Caudate nucleus (tissue), 63 donors: ENCODE measurements at places on chromosomes 4 and X.

- DNase-seq: no peak
These were observed 640 bp downstream of the PHF8 start for GRCh38 chrX:54043541-54044125.

DNA sequence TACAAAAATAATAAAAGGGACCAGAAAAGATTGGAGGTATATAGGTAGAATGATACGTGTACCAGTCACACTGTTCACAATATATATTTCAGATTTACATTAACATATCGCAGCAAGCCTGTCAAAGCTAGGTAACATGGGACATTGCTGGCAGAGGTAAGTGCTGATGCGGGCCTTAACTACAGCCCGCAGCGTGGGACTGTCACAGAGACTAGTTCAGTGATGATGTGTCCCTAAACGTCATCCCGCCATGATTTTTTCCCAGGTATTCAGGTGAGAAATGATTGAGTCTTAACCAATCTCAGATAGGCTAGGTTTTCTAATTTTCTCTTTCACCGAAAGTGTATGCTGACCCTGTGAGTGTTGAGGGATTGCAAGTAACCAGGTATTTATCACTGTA, 7.8 kb upstream of the ATXN3L start:
- DNase-seq: no peak

DNA sequence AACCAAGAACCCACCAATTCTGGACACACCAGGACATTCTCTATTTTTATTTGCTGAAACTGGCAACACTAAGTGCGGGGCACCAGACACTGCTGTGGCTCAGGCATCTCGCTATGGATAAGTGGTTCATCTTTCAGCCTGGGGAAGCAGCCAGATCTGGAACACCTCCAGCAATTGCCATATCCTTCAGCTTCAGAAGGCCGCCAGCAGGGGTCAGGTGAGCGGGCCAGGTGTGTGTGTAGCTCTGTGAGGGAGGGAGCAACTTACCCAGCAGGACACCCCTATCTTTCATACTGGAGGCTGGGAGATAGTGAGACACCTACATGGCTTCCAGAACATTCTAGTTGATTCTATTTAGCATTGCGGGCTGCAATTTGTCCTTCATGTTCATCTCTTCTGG, 57.0 kb upstream of the GBA3 start:
- no peak for DNase-seq

DNA sequence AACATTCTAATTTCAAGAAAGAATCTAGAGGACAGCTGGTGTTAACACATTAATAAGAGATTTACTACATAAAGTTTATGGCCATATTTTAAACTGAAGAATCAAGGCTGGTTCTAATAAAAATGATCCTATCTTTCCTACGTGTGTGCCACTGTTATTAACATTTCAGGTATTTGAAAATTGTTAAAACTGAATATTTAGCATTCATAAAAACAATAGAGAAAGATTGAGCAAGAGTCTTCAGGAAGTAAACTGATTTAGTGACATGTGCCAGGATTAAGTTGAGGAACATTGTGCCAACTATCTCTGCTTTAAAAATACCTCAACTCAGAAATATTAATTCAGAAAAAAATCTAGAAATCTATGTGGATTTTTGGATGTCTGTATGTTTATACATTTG, 810.1 kb downstream of the FAT4 start:
- DNase-seq: no peak

GRCh38 chrX:1330605-1331004, 6.0 kb upstream of the IL3RA start:
- no peak for DNase-seq

- no peak for DNase-seq
These were observed 43.0 kb upstream of the SH3RF1 start for GRCh38 chr4:169313732-169314131.

- DNase-seq: no peak
These were observed 33.2 kb downstream of the RELL1 start for GRCh38 chr4:37652747-37653527.

- DNase-seq: no peak
These were observed 98.8 kb downstream of the CASK start for GRCh38 chrX:41824551-41824950.

- DNase-seq: no peak
These were observed 899.2 kb downstream of the FAT4 start for GRCh38 chr4:126213996-126214395.

DNA sequence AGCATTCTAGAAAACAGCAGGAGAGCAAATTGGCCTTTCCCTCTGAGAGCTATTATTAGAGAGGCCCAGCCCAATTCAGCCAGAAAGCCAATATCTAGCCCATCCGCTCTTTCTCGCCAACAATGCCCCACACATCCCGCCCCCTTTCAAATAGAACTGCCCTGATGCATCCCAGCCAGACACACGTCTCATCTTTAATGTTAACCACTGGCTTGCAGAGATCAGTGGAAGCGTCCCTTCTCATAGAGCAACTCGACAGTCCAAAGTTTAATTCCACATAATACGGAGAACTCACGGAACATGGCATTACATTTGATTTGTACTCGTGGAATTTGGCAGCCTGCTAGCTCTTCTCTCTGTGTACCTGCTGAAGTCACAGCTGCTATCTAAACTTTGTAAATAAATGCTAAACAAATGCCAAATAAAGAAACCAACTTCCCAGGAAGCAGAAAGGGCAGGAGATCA, 304.4 kb downstream of the DHX15 start:
- DNase-seq: no peak

- no peak for DNase-seq
These were observed 156.6 kb downstream of the PPP3CA start for GRCh38 chr4:101190751-101191150.

DNA sequence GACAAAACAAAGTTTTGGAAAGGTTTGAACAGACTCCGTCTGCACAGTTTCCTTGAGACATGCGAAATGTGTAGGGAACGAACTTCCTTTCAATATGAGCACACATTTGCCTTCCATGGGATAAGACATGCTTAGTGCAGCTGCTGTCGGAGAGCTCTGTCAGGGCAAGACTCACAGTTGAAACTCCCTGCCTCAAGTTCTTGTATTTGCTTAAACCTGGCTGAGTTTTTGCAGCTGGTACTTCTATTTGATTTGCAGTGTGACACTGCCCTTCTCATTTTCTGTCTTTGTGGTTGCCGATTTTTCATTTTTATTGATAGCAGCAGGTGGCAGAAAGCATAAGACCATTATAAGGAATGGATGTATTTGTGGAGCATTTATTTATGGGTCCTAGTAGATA, 18.2 kb upstream of the RHOH start:
- DNase-seq: no peak

GRCh38 chrX:46587753-46588171, 14.2 kb downstream of the CHST7 start:
- no peak for DNase-seq

DNA sequence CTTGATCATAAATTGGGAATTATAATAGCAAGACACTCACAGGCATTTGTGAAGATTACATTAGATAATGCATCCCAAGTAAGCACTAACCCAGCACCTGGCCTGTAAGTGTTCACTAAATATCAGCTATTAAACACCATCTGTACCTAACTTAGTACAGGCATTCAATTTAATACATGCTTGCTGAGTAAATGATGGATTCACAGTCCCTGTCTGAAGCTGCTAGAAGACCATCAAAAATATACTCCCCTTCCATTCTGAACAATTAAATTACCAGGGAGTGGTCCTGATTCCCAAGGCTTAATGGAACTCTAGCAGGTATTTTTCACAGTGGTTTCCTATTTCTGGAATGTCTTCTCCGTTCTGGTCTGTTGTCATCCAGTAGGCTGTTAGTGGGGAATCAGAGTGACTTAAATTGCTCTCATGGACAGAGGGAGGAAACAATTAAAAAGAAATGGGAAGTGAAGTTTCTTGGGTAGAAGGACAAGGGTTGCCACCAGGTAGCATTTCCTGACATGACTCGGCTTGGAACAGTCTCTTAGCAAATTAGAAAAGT, 233.9 kb downstream of the PTTG2 start:
- DNase-seq: no peak

GRCh38 chr4:123116412-123116811, 194.0 kb upstream of the NUDT6 start:
- no peak for DNase-seq

DNA sequence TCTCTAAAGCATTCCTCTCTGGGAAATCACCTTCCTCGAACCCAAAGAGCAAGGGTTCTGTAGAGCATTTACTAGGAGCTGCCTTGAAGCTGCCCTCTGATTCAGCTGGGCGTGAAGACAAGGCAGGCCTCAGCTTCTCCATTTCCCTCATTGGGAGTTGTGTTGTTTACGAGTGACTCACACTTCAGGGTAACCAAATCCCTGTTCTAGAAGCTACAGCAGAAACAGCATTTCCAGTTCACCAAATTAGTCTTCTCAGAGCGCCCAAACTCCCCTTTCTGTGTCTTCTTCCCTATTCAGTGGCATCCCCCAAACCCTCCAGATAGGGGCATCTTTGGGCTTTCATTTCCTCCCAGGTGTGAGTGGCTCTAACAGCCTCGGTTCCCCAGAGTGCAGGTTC, 863 bp upstream of the XPNPEP2 start:
- DNase-seq: no peak

- no peak for DNase-seq
These were observed 76.6 kb downstream of the HTRA3 start for GRCh38 chr4:8345946-8346814.

DNA sequence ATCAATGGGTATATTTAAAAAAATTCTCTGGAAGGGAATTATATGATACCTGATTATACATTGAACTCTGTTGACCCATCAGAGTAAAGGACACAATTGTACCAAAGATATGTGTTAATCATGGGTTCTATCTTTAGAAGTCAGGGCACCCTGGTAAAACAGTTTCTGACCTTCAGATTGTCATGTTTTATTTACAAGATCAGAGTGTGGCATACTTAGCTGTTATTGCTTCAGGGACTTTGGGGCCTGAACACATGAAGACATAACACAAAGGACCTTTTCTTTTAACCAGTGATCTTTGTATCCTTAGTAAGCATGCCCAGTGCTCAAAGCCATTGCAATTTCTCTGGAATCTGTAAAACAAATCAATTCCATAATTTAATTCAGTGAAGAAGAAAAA, 204.8 kb upstream of the RPS6KA3 start:
- DNase-seq: no peak

DNA sequence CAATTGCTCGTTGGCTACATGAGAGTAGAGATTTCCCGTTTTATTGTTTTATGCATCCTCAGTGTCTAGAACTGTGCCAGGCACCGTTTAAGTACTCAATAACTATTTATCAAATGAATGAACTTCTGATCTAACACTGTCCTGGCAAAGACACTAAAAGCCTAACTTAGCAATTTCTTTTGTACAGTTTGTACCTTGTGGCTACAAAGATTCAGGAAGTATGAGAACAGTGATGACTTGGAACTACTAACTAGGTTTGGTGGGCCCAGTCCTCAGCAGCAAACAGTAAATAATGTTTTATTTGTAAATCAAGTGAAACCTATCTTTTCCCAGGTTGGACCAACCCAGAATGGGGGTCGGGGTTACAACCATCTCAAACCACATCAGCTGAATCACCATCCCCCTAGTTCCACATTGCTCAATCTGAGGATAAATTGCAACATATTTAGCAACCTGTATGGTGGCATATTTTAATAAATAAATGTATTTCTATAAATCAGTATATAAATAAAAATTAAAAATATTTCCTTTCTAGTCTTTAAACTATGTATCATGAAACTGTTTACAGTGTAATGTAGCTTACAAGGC, 12.3 kb upstream of the SCRG1 start:
- no peak for DNase-seq

GRCh38 chrX:132592880-132593279, 104.0 kb upstream of the MBNL3 start:
- DNase-seq: no peak

- DNase-seq: no peak
These were observed 15.0 kb downstream of the BTK start for GRCh38 chrX:101370888-101371504.

DNA sequence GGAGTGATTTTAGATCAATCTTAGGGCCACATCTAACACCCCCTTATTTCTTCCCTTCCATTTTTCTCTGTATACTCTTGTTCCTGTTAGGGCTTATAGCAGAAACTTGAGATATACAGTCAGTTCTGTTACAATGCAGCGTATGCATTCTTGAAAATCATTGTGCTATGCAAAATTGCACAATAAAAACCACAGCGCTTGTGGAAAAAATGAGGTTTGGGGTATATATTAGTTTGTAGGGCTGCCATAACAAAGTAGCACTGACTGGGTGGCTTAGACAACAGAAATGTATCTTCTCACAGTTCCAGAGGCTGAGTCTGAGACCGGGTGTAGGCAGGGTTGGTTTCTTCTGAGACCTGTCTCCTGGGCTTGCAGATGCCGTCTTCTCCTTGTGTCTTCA, 59.0 kb downstream of the WWC2 start:
- no peak for DNase-seq

GRCh38 chr4:140903522-140904475, 147.6 kb upstream of the TBC1D9 start:
- no peak for DNase-seq

DNA sequence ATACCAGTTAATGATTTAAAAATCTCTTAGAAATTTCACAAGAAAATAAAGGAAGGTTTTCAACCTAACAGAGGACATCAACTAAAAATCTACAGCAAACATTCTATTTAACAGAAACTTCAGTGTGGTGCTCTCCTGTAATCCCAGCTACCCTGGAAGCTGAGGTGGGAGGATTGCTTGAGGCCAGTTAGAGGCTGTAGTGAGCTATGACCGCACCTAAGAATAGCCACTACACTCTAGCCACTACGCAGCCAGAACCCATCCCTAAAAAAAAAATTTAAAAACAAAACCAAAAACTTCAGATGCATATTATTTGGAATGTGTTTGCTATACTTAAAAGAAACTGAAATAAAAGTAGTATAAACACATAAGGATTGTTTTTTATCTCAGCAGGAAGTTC, 7.2 kb upstream of the FHIP1A start:
- DNase-seq: no peak

DNA sequence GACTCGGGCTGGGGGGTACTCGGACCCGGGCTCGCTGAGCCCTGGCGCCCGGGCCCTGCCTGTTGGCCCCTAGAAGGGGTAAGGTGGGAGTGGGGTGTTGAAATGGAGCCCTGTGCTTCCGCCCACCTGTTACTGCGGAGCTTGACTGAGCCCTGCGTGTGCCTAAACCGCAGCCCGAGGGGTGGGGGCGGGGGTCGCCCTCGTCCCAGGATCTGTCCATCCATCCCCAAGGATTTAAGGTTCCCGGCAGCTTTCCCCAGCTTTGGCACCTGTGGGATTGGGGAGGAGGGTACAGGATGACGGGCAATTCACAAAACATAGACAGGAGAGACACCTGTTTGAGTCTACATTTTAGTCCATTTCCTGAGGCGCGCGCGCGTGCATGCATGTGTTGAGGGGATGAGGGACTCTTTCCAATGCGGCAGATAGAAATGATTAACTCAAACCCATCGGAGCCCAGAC, 779 bp downstream of the GABRQ start:
- no peak for DNase-seq

DNA sequence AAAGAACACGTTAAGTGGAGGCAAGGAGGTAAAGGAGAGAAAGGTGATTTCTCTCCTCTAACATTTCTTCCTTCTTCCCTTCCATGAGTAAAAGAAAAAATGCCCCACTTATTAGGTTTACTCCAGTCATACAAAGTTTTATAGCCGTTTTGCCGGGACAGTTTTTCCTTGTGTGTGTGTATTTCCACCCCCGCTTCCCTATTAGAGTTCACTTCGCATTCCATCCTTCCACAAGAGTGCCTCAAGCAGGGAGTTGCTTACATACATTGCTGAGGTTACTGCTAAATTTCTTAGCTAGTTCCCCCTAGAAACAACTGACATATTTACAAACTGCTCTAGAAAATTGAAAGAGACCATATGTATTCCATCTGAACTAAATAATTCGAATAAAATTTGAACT, 45.2 kb upstream of the BMP15 start:
- DNase-seq: no peak

- no peak for DNase-seq
These were observed 62.5 kb upstream of the GPR174 start for GRCh38 chrX:79081895-79082512.
